SK-N-MC (cell line): ENCODE measurements at places on chromosomes 2 and 18.

DNA sequence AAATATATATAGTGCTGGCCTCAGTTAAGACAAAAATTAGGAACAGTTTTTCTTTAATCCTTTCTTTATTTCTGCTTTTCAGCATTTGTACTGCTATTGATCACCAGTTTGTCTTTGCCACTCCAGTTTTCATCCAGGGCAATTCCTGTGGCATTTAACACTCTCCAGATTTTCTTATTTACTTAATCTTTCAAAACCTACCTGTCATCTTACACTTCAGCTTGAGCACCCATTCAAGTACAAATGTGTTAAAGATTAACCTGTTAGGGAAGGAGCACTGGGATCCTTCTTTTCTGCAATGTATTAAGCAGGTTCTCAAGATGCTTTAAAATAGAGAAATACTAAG is 101.8 kb upstream of the SCN1A start:
- no peak for DNase-seq

DNA sequence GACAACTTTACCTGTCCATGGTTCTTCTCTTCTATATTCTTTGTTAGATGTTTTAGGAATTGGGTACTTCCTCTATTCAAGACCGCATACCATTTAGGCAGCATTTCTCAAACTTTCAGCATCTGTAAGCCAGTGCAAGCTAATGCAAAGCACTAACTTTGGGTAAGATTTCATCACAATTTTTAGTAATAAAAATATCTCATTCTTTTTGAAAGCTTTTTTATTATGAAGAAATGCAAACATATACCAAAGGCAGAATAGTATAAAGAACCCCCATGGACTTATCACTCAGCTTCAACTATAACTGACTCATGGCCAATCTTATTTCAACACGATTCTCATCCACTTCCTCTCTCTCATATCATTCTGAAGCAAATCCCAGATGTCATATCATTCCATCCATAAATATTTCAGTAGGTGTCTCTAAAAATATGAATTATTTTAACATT is 32.9 kb downstream of the INO80C start:
- DNase-seq, result no peak

GRCh38 chr2:99863236-99863902 is 279.0 kb downstream of the AFF3 start:
- no peak for DNase-seq

DNA sequence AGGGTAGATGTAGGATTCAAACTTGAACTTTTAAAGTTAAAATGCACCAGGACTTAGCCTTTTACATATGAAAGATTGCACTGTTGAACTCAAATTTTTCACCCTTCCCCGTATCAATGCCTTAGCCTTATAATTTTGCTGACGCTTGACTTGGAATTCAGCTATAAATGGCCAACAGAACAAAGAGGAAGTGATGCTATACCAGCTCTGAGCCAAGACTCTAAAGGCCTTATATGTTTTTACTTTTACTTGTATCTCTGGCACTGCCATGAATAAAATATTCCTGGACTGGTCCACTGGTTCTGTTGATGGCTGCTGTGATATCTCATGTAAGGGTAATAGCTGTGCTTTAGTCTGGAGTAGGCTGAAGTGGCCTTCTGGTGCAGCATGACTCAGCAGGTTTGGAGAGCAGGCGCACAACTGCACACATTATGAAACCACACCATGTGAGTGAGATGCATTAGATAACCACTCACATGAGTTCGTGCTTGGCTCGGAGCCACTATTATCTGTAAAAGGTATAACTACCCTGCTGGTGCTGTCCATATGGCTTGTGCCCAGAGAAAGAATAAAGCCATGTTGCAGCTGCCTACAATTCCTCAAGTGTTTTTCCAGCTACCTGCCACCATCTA is 8.4 kb upstream of the IER3IP1 start:
- DNase-seq, result no peak

DNA sequence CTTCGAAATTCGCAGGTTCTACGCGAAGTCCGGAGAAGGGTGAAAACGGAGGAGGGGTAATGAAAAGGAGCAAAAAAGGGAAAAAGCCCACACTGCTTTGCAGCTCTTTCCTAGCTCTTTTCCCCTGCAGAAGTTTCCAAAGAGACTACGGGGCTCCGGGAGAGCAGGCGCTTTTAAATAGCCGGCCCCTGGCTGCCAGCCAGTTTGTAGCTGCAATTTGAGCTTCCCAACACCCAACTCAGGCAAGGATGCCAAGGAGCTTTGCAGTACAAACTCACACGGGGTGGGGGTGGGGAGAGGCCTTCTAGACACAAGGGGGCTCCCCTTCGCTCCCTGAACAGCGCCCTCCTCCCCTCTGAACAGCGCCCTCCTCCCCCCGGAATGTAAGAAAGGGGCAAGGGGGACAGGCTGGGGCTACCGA is at the start of gene IGFBP5:
TSS of gene IGFBP5 (minus strand) at position 149 of the 421 bp plus-strand sequence. CDS start 774 bp downstream, outside the sequence.
- no peak for DNase-seq

DNA sequence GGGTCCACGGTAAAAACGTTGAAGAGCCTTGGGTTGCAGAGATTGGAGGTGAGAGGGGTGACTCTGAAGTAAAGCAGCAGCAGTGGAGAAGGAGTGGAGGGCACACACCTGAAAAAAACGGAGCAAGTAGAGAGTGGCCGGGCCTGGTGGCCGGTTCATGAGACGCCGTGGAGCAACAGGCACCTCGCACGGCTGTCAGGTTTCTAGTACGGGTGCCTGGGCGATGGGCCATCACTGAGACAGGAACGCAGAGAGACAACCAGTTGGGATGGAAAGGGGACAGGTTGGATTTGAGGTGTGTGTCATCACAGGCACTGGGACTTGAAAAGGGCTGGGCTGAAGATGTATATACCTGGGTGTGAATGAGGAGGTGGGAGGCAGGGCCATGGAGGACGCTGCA is 104.2 kb downstream of the MTCL1 start:
- no peak for DNase-seq

DNA sequence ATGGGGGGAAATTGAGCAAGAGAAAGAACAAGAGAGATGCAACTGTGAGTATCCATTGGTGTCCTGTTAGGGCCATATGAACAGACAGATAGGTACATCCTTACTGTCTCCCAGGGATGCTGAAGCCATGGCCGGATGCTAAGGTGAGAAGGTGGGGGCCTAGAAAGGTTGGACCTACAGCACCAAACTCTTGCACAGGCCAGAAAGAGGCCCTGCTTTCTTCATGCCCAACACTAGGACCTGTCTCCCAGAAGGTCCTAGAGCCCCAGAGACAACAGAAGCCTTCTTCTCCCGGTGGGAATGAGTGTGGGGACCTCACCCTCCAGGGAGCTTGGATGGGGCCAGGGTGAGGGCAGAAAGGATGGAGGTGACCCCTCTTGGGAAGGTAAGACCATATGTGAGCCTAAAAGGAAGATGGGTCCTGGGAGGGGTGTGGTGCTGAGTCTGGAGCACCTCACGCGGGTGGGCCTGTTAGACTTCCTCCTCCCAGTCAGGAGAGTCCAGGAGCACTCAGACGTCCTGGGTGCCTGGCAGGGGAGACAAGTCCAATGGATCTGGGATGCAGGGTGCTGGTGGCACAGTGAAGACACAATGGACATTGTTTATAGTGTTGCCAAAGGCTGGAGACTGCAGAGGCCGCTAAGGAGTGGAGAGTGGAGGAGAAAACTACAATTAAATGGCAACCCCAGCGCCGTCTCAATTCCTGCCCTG is 265.3 kb downstream of the CYP26B1 start:
- no peak for DNase-seq

DNA sequence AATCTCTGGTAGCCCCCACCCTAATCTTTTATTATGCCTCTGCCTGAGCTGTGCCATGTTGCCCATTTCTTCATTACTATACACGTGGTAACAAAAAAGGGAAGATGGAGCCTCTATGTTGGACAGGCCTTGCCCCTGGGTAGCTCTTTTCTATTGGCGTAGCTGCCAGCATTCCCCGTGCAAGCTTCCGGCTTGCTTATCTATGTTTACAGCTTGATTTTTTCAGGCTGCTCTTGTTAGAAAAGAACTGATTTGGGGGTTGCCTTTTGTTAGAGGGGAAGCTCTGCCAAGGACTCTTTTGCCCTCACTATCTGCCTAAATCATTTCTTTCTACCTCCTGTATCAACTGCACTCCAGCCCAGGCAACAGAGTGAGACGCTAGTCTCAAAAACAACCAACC is 45.5 kb upstream of the ZSWIM2 start:
- no peak for DNase-seq

DNA sequence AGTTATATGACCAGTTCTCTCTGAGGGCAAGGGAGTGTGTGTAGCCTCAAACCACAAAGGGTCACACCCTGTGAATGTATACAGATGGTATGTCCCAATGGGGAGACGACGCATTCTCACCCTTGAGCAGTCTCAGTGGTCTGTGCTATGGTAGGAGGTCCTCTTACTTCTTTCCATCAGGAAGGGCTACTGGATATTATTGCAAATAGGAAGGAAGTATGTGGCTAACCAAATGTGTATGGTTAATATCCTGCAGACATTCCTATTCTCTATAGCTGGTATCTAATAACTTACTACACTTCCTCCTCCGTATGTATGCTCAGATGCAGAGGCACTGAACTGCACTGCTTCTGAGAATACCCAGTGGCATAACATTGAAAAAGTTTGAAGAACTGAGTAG is 306.7 kb upstream of the CCDC68 start:
- DNase-seq, result no peak

GRCh38 chr18:23772327-23773024 is 83.2 kb downstream of the LAMA3 start:
- no peak for DNase-seq

GRCh38 chr2:38178556-38179419 is 102.8 kb upstream of the CYP1B1 start:
- DNase-seq, result no peak

DNA sequence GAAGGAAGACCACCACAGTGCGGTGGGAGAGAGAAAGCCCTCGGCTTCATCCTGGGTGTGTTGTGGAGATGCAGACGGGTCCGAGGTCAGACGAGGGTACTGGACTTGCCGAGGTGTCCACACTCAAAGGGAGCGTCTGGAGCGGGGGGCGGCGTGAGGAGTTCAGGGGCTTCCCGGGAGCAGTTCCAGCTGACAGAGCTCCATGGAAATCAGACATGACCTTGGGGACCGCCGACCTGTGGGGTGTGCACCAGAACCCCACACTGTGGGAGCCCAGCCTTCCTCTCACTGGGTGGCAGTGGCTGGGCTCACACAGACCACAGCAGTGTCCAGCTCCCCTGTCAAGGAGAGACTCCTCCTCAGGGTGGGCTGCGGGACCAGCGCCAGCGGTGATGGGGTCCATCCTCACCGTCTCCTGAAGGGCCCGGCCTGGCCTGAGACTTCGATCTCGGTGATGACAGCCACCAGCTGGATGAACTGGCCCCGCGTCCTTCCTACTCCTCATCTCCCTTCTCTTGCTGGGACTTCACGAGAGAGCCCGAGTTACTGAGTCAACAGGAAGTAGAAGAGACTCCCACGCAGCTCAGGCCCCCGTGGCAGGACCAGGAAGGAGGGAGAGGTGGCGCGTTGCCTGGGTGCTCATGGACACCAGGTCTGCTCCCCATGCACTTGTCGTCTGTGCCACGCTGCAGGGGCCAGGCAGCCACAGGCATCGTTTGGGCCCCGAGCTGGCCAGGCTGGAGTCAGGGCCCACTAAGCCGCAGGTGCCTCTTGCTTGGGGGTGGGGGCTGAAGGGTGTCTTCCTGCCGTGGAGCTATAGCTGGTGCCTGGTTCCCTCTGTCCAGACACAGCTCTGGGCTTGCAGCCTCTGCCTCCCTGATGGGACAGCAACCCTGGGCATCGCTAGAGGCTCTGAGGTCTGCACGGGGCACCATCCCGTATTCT is 101.9 kb upstream of the CTDP1 start:
- no peak for DNase-seq

DNA sequence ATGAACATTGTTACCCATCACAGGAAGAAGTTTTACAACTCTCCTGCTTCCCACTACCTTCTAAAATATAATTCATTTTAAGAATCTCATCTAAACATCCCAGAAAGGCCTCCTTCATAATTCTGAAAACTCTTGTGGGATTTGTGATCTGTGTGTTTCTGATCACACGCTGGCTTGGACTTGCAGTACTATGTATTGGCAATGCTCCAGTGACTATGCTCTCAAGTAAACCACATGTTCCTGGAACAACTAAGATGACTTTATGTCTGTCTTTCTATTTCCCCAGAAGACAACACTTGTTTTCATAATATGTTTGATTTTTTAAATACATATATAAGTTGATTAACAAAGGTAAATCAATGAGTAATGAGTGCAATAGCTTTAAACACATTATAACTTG is 376.6 kb upstream of the NETO1 start:
- no peak for DNase-seq
